ENCODE measurements at places on chromosomes 1 and 21.
A peak's percentile ranks its signal among the peaks of the same experiment; 100 is the strongest.

DNA sequence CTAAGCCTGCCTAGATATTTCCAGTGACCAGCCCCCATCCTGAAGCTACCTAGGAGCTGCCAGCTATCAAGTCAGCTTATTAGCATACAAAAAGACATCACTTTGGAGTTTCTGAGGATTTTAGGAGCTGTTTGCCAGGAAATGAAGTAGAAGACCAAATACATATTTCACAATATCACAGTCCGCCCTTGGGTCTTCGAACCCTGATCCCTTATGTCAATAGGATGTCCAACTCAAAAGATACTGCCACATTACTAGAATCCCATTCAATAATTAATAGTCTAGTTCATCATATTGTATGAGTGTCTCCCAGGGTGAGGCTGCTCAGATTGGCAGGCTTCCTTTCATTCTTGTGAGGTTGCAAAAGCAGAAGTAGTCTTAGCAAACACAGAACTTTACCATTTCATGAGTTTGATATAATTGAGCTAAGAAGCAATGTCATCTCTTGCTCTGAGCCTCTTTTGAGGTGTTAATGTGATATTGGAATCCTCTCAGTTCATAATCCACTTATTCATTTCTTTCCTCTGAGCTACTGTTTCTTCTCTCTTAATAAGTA, 13.6 kb downstream of the IPO9 start:
- no peak for DNase-seq

GRCh38 chr21:43662286-43662685, 2.9 kb downstream of the RRP1B start:
- no peak for DNase-seq

GRCh38 chr1:41241749-41242341, at the start of gene SCMH1:
SCMH1 (minus strand) TSS chr1:41242306; CDS start chr1:41186133, 56,173 bp downstream.
- peak; percentile 21 for DNase-seq

DNA sequence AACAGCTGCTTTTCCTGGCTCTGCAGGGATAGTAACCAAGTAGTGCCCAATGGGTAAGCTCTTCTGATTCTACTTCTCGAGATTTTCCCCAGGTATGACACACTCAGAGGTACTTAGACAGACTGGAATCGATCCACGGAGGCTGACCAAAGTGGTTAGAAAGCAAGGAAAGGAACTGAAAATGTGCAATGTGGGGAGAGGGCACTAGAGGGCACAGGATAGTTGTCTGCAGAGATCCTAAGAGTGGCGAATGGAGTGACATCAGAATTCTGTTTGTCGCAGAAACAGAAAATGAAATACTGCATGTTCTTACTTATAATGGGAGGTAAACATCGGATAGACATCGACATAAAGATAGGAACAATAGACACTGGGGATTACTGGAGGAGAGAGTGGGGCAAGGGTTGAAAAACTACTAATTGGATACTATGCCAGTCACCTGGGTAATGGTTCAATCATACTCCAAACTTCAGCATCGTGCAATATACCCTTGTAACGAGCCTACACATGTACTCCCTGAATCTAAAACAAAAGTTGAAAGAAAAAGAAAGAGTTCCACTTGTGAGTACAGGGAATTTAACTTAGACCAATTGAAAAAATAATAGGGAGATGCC, 23.3 kb downstream of the CYP2J2 start:
- no peak for DNase-seq

GRCh38 chr21:37459575-37459974, 93.0 kb downstream of the DYRK1A start:
- DNase-seq: no peak

DNA sequence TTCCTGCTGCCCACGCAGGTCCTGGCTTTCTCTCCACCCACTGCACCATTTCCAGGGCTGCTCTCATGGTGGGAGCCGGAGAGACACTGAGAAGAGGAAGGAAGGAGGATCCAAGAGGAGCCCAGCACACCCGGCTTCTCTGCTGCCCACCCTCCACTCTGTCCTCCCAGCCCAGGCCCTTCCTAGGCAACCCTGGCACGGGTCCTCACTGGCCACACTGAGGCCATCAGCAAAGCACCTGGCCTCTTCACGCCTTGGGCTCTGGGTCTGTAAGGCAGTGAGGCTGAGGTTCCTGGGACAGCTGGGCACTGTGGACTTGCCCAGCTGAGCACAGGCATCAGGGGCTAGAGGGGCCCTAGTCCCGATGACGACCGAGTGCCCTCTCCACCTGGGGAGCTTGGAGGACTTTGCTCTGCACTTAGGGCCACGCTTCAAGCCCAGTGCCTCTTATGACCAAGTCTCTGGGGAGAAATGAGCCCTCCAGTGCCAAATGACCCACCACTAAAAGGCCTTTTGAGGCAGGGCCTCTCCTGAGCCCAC, 43.1 kb downstream of the PDE9A start:
- no peak for DNase-seq
